ENCODE measurements at places on chromosomes 16 and 17. TPM values are rescaled to one million over a fixed set of nuclear protein-coding genes. Genes with fewer than 3 reads are reported as not detected.

- no peak for DNase-seq
Observed at GRCh38 chr16:60405286-60405685, 1631.0 kb downstream of the CDH8 start.

DNA sequence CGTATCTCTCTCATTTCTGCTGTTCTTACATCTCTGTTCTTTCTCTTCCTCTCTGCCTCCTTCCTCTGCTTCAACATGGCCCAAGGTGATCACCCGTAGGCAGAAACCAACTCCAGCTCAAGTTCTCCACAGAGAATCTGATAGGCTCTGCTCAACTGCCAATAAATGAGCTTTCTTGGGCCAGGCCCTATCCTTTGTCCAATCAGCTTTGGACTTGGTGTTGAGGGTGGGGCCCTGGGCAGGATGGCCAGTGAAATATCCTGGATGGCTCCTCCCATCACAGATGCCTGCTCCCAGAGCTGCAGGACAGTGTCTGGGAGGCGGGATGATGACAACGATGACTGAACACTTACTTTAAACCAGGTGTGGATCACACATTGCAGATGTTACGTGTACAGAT lies 17.4 kb upstream of the BRD7 start:
- DNase-seq: no peak

DNA sequence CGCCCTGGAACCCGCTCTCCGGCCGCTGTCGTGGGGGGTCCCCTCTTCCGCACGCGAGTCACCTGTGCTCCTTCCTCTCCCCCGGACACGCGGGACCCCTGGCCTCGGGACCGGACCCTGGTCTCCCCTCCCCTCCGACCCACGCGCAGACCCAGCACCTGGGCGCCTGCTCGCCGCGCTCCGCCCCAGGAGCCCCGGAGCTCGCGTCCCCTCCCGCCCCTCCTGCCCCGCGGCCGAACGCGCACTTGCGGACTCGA lies 762 bp downstream of the RAB40B start:
- DNase-seq: no peak

DNA sequence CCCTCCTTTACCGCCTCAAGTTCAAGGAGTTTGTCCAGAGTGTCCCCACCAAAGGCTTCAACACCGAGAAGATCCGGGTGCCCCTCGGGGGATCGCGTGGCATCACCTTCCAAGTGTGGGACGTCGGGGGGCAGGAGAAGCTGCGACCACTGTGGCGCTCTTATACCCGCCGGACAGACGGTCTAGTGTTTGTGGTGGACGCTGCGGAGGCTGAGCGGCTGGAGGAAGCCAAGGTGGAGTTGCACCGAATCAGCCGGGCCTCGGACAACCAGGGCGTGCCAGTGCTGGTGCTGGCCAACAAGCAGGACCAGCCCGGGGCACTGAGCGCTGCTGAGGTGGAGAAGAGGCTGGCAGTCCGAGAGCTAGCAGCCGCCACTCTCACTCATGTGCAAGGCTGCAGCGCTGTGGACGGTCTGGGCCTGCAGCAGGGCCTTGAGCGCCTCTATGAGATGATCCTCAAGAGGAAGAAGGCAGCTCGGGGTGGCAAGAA lies 1.1 kb downstream of the ARL4D start:
- DNase-seq: no peak

TMEM92 gene
- polyA plus RNA-seq: not detected
